ENCODE measurements at places on chromosomes 16 and 17. TPM values are rescaled to one million over a fixed set of nuclear protein-coding genes. Genes with fewer than 3 reads are reported as not detected.

Gene PRSS33
- total RNA-seq: not detected

Gene ZNF500
- 8.4 TPM for total RNA-seq

Gene COTL1
- total RNA-seq: 221 TPM

Gene SLC52A1
- 0.18 TPM for total RNA-seq

Gene ABCA6
- total RNA-seq: 53.5 TPM
